ENCODE measurements at places on chromosomes 2 and 18. TPM values are rescaled to one million over a fixed set of nuclear protein-coding genes. Genes with fewer than 3 reads are reported as not detected.

The IWS1 gene
- 50.0 TPM for total RNA-seq

The C2orf78 gene
- not detected for total RNA-seq

The LIMS4 gene
- total RNA-seq = 2.5 TPM

The SMCHD1 gene
- total RNA-seq = 47.3 TPM

GRCh38 chr18:1104181-1104881 is 199.7 kb downstream of the ADCYAP1 start:
- H3K27ac ChIP-seq = no peak overlapping the region
- H3K4me3 ChIP-seq = no peak overlapping the region
- H3K36me3 ChIP-seq = no peaks in the 10 kb centered on the region
- no peaks in the 10 kb centered on the region for H3K4me1 ChIP-seq
- DNase-seq = no peak

GRCh38 chr18:7877609-7878008 is 310.5 kb downstream of the PTPRM start:
- H3K36me3 ChIP-seq = no peaks in the 10 kb centered on the region
- H3K27ac ChIP-seq = no peak overlapping the region
- H3K27me3 ChIP-seq = no peaks in the 10 kb centered on the region
- no peaks in the 10 kb centered on the region for H3K4me1 ChIP-seq
- no peak overlapping the region for H3K4me3 ChIP-seq

DNA sequence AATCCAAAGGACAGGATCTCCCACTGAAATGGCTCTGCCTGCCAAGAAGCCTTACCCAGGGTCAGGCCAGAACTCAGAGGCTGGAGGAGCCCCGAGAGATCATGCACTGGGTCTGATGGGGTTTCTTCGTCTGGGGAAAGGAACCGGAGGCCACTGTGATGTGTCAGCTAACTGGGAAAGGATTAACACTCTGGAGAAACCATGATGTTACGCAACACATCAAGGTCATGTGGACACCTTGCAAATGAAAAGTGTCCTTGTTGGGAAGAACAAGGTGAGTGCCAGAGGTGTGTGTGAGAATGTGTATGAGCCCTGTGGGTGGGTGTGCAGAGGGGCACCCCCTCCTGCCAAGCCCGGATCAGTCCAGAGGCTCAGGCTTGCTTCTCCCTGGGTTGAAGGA is 86.9 kb downstream of the CRACDL start:
- no peaks in the 10 kb centered on the region for H3K27me3 ChIP-seq
- H3K27ac ChIP-seq = no peak overlapping the region
- no peaks in the 10 kb centered on the region for H3K4me1 ChIP-seq
- H3K4me3 ChIP-seq = no peak overlapping the region
- no peak for DNase-seq
- H3K36me3 ChIP-seq = no peaks in the 10 kb centered on the region

GRCh38 chr2:29066997-29067605 is 7.2 kb downstream of the PCARE start:
- no peak overlapping the region for H3K4me3 ChIP-seq
- H3K27me3 ChIP-seq = no peaks in the 10 kb centered on the region
- H3K4me1 ChIP-seq = peaks cover 7% of the 10 kb centered on the region
- DNase-seq = peak; percentile 14
- no peaks in the 10 kb centered on the region for H3K36me3 ChIP-seq

- H3K27ac ChIP-seq = no peak overlapping the region
- peak; percentile 73 for DNase-seq
- H3K4me1 ChIP-seq = no peaks in the 10 kb centered on the region
- H3K27me3 ChIP-seq = peaks cover 3% of the 10 kb centered on the region
- no peaks in the 10 kb centered on the region for H3K36me3 ChIP-seq
Observed at GRCh38 chr2:37343537-37344434, 644 bp upstream of the QPCT start.

- no peak overlapping the region for H3K4me3 ChIP-seq
- no peak for DNase-seq
- peaks cover 6% of the 10 kb centered on the region for H3K36me3 ChIP-seq
- peaks cover 4% of the 10 kb centered on the region for H3K4me1 ChIP-seq
- no peak overlapping the region for H3K27ac ChIP-seq
Observed at GRCh38 chr2:55223958-55224760, 7.9 kb downstream of the CLHC1 start.

GRCh38 chr2:9179572-9180201 is 26.9 kb upstream of the ASAP2 start:
- peak; percentile 90 for DNase-seq
- H3K4me3 ChIP-seq = no peak overlapping the region
- peaks cover 20% of the 10 kb centered on the region for H3K4me1 ChIP-seq
- no peaks in the 10 kb centered on the region for H3K27me3 ChIP-seq
- no peaks in the 10 kb centered on the region for H3K36me3 ChIP-seq
- H3K27ac ChIP-seq = peak overlapping the region; percentile 94

DNA sequence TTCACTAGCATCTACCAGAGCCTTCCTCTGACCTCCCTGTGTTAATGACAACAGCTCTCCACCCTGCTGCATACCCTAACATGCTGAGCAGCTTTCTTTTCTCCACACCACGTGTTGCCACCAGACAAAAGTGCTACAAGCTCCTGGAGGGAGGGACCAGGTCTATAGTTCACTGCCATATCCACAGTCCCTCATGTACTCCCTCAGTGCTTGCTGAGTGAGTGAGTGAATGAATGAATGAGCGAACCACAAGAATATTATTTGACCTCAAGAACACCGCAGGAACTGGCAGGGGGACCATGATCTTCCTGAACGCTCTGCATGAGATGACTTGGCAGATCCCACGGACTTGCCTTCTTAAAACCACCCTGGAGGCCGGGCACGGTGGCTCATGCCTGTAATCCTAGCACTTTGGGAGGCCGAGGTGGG is 47.4 kb upstream of the CAB39 start:
- H3K4me3 ChIP-seq = no peak overlapping the region
- H3K4me1 ChIP-seq = peaks cover 26% of the 10 kb centered on the region
- no peak for DNase-seq
- H3K36me3 ChIP-seq = no peaks in the 10 kb centered on the region
- H3K27me3 ChIP-seq = no peaks in the 10 kb centered on the region
- no peak overlapping the region for H3K27ac ChIP-seq

DNA sequence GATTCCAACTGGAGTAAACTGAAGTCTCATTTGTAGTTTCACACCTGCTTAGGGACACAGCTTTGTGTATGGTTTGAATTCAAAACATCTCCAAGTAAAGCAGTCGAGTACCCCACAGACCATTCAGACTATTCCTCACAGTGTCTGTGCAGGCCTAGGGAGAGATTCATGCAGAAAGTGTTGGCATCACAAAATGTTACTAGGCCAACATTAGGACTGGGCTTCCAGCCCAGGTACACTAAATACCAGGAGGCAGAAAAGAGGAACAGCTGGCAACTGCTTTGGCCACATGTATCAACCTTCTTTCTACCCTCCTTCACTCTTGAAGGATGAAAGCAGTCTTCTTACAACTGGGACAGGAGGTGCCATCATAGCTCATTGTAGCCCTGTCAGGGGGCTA is 270.4 kb upstream of the TMEFF2 start:
- no peak overlapping the region for H3K27ac ChIP-seq
- no peaks in the 10 kb centered on the region for H3K36me3 ChIP-seq

GRCh38 chr2:221969087-221969829 is 329.5 kb downstream of the PAX3 start:
- peak; percentile 55 for DNase-seq
- no peak overlapping the region for H3K4me3 ChIP-seq
- H3K27me3 ChIP-seq = peaks cover 4% of the 10 kb centered on the region
- no peaks in the 10 kb centered on the region for H3K36me3 ChIP-seq
- no peaks in the 10 kb centered on the region for H3K4me1 ChIP-seq
